Stimulated activated CD8-positive, alpha-beta memory T cell treated with anti-CD3 and anti-CD28 coated beads, Interleukin-7, amount 100 ng/mL, for 1 hour (primary cell): ENCODE measurements at places on chromosomes 5 and 9.

DNA sequence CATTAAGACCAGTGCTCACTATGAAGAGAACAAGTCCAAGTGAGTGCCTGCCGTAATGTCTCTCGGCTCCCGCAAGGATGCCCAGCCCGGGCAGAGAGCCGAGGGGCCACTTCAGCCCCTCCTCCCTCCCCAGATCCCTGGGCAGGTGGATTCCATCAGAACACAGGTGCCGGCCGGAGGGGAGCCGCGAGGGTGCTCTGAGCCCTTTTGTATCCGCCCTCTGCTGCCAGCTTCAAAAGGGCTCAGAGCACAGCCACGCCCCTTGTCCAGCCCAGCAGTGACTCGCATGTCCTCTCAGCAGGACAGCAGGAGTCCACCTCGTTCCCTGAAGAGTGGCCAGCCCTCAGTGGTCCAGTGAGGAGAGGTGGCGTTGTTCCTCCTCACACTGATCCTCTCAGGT lies 43.9 kb downstream of the CYFIP2 start:
- no peak for DNase-seq

GRCh38 chr9:99234618-99235017 lies 12.5 kb downstream of the SEC61B start:
- no peak for DNase-seq

DNA sequence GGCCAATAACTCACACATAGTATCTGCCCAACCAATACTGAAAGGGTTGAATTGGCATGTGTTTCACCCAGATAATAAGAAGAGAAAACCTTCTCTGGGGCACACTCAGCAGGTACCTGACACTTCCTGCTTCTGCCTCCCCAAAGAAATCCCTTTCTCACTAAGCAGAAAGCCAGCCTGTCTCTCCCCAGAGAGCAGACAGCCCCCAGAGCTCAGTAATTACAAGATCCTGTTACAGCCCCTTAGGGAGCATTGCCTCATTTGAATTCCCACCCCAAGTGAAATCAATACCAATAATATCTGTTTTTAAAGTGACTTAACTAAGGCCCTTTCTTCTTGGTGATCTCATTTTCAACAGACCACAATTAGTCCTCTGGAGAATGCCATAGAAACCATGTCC lies 38.5 kb upstream of the FOXI1 start:
- DNase-seq = no peak

- no peak for DNase-seq
Observed at GRCh38 chr9:84781931-84782866, 112.7 kb downstream of the NTRK2 start.

- no peak for DNase-seq
Observed at GRCh38 chr5:126640866-126641265, 40.1 kb downstream of the PHAX start.
